Stimulated activated CD8-positive, alpha-beta memory T cell treated with anti-CD3 and anti-CD28 coated beads, Interleukin-2, amount 100 ng/mL, for 48 hours (primary cell): ENCODE measurements at places on chromosomes 4 and X.

- no peak for DNase-seq
Observed at GRCh38 chr4:3746701-3747580, 19.2 kb upstream of the ADRA2C start.

DNA sequence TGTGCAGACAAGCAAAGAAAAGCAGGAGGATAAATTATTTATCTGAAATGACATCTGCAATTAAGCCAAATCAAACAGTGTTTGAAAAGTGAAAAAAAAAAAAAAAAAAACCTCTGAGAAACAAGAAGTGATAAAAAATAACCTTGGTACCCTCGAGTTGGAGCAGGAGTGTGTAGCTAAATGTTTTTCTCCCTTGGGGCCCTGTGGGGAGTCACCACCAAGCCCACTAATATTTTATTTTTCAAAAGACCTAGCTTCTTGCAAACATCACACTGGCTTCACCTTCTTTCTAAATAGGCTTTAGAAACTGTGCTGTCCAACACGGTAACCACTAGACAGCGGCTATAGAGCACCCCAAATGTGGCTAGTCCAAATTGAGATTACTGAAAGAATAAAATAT lies 47.7 kb downstream of the SNX25 start:
- DNase-seq: no peak

DNA sequence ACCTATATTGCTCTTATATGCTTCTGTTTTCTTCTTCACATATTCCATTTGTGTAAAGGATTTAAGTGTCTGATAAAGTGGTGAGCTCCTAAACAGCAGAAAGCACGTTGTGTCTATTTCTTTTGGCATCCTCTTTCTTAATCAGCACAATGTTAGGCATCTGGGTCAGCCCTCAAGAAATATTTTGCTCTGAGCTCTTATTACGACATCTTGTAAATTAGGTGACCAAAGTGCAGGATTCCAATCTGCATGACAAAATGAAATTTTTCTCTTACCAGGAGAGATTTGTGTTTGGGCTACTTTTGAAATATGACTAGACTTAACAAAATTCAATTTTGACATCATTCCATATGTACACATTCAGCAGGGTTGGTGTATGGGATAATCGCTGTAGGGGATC lies 210.0 kb upstream of the IGFBP7 start:
- no peak for DNase-seq

- no peak for DNase-seq
Observed at GRCh38 chrX:32749070-32749469, 462.3 kb downstream of the DMD start.

GRCh38 chr4:108946237-108946636 lies 183.4 kb upstream of the ETNPPL start:
- DNase-seq: no peak

DNA sequence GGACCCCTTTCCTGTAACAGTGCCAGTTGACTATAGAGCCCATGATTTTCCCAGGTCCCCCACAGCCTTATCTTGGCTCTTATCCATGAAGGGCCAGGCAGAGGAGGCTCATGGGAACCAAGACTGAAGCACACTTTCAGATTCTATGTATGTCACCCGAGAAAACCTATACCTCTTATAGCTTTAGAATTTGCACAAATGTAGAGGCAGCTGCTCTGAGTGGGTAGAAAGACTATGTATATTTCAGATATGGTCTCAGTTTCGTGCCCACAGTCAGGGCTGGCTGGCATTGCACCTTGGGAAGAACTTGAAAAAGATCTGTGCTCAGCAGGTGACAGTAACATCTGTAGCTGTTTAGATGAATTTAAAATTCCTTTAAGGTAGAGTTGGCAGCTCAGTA lies 8.3 kb upstream of the LNX1 start:
- no peak for DNase-seq

DNA sequence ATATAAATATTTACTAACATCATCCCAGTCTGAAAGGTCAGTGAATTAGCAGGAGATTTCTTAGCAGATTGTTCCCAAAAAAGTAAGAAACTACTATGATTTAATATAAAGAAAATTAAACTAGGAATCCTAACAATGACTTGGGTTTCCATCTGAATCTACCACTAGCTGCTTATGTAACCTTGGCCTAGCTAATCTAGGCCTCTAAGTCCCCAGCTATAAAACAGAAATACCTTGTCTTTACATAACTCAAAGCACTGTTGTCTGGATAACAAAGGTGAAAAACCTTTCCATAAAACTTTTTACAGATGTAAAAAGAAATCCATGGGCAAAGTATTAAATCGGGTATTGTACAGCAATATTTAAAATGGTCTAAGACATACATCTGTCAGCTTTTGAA lies 3.0 kb downstream of the FBXL5 start:
- no peak for DNase-seq

GRCh38 chr4:148795156-148795864 lies 353.1 kb upstream of the NR3C2 start:
- DNase-seq: no peak

DNA sequence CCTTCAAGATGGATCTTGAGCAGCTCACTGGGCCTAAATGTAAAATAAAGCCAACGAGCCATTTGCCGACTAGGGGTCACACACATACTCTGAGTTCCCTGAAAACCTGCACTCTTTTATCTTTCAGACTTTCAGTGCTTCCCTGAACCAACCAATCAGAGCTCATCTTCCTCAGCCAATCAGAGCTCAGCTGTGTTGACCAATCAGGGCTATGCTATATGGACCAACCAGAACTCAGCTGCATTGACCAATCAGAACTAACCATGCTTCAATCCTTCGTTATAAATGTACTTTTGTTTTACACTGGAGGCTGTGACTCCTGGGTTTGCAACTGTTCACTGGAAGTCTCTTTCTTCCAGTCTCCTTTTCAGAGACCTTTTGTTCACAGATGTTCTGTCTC lies 19.3 kb downstream of the SLC25A53 start:
- DNase-seq: no peak

- peak; percentile 17 for DNase-seq
Observed at GRCh38 chr4:20251796-20252655, at the start of gene SLIT2. SLIT2 (plus strand) TSS chr4:20251905; CDS start chr4:20253816, 1,911 bp downstream.

DNA sequence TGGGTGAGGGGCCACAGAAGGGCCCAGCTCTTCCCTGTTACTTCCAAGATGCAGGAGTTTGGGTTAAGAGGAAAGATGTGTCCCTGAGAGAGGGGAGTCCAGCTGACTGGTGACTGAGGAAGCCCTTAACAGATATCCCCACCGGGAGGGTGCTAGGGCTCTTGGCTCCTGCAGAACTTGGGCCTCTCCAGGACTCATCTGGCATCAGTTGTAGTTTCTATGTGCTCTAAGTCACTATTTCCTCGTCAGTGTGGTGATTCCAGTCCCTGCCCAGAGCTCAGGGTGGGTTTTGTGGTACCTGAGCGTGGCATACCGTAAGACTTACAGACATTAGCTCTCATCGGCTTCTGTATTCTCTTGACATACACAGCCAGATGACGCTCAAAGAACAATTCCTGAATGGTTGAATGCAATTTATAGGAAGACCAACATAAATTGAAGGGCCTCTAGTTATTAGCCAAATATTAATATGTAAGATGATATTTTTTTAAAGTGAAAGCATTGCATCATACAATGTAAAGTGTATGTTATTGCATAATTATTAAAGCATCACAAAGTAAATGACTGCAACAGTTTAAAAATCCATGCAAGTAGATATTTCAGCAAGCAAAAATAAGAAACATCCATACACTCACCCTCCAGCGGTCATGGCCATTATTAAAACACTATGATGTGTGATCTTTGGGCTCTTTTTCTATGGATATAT lies 195.5 kb downstream of the PTTG2 start:
- DNase-seq: no peak

- DNase-seq: no peak
Observed at GRCh38 chrX:96906741-96907140, 23.0 kb downstream of the RPA4 start.

- no peak for DNase-seq
Observed at GRCh38 chr4:44675366-44675765, 2.9 kb upstream of the GUF1 start.

GRCh38 chr4:127446427-127446885 lies 186.3 kb upstream of the INTU start:
- DNase-seq: no peak

DNA sequence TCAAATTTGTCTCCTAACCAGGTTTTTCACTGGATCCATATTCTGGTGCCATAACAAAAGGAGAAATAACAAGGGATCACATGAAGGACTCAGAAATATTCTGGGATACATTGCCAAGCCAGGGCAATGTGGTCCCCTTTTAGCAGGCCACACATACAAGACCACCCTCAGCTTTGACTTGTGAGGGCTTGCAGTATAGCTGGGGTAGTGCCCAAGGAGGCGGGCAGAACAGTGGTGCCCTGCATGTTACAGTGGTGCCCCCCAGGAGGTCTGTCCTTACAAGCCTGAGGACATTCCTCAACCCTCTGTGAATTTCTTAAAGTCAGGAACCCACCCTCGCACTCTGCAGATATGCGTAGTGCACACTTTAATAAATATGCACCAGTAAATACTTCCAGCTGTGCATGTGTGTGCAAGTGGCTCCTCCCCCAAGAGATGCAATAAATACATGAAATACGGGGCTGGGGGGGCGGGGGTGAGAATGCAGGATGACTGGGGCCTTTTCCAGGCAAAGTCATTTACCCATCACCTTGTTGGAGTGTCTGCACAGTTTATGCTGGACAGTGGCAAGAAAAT lies 34.4 kb upstream of the TBL1X start:
- DNase-seq: no peak

DNA sequence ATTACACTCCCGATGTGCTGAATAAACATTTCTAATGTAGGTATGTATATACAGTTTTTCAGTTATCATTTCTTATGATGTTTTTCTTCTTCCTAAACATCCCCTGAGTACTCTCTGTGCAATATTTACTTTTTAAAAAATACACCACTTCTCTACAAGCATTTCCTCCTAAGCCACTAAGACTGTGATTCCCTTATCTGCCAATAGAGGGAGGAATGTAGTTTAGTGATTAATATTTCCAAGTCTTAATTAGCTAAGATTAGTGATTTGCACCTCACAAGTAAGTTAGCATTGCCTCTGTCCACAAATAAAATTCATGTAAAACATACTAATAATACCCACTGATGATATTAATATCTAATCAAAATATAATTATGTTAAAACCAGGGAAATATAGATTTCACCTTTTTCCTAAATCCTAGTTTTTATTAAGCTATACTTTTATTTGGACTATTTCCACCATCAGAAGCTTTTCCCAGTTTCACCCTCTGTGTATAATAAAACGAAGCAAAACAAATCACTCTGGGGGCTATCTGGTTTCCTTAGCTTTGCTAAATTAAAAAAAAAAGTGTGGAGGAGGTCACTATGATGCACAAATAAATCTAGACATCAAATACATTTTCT lies 909.1 kb downstream of the FAT4 start:
- no peak for DNase-seq

GRCh38 chrX:15173411-15173810 lies 96.5 kb downstream of the ASB9 start:
- no peak for DNase-seq

GRCh38 chrX:9765072-9765736 lies 443 bp downstream of the GPR143 start:
- DNase-seq: no peak

- DNase-seq: no peak
Observed at GRCh38 chr4:88158038-88158488, 376 bp downstream of the ABCG2 start.

GRCh38 chr4:133866328-133866699 lies 335.3 kb downstream of the PABPC4L start:
- no peak for DNase-seq

- DNase-seq: no peak
Observed at GRCh38 chr4:139553751-139554641, 2.0 kb downstream of the SETD7 start.

GRCh38 chr4:15031993-15032675 lies 29.9 kb downstream of the CPEB2 start:
- no peak for DNase-seq

GRCh38 chrX:85851418-85851817 lies 195.9 kb downstream of the CHM start:
- DNase-seq: no peak

GRCh38 chrX:11888421-11888820 lies 130.4 kb downstream of the MSL3 start:
- no peak for DNase-seq

DNA sequence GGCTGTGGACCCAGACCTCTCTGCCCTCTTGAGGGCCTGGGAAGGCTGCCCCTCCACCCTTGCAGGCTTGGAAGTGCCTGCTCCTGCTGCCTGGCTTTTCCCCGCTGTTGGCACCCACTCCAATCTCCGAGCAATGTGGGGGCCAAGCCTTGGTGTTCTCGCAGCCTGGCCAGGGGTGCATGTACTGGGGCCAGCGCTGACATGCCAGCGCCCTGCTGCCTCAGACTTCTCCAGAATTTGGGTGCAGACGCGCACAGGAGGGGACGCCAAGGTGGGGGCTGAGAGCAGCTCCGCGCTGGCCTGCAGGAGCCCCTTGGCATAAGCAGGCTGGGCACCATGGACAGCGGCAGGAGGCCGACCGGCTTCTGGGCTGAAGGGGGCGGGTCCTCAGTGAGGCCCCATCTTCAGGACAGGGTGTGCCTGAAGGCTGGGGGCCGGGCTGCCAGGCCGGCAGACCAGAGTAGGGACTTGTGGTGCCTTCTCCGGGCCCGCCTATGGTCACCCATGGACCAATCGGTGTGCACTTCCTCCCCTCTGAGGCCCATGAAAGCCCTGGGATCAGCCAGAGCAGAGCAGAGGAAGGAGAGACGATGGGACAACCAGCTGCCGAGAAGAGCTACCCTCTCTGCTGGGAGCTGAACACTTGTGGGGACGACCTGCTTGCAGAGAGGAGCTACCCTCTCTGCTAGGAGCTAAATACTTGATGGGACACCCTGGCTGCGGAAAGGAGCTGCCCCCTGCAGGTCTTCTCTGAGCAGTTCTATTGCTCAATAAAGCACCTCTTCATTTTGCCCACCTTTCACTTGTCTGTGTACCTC lies 118.3 kb downstream of the DNAAF6 start:
- peak; percentile 5 for DNase-seq

DNA sequence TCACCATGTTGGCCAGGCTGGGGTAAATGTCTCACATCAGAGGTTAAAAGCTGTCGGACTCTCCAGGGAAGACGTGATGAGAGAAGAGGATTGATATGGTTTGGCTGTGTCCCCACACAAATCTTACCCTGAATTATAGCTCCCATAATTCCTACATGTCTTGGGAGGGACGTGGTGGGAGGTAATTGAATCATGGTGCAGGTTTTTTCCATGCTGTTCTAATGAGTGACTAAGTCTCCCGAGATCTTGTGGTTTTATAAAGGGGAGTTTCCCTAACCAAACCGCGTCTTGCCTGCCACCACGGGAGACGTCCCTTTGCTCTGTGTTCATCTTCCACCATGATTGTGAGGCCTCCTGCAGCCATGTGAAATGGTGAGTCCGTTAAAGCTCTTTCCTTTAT lies 64.4 kb downstream of the ASMT start:
- DNase-seq: no peak

- DNase-seq: no peak
Observed at GRCh38 chrX:47523713-47524166, 37.3 kb upstream of the ARAF start.

GRCh38 chr4:151025759-151026158 lies 10.7 kb upstream of the LRBA start:
- DNase-seq: no peak

GRCh38 chr4:186021461-186022167 lies 47.3 kb upstream of the TLR3 start:
- DNase-seq: no peak

GRCh38 chr4:1367230-1367935 lies 20.4 kb downstream of the UVSSA start:
- DNase-seq: no peak
